Activated T-cell treated with anti-CD3 and anti-CD28 coated beads, Interleukin-2, amount 50 U/mL, for 24 hours (primary cell): ENCODE measurements at places on chromosomes 5 and 9.
A peak's percentile ranks its signal among the peaks of the same experiment; 100 is the strongest.

GRCh38 chr9:94303321-94303720 is 25.1 kb downstream of the NUTM2F start:
- no peak for DNase-seq

DNA sequence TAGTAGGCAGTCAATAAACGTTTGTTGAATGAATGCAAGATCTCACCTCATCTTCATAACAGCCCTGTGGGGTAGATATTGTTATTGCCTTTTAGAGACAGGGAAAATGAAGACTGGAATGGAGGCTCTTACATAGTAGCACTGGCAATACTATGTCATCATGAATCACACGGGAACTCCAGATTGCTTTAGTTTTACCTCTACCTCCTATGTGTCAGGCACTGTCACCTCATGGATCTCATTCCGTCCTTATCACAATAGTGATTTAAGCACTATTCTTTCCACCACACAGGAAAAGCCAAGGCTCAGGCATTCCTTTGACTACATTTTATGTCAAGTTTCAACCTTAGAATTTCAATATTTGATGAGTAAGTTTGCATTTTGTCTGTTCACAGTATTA is 2.9 kb upstream of the EPB41L4B start:
- DNase-seq = no peak

- DNase-seq = no peak
These were observed 108.4 kb upstream of the SARDH start for GRCh38 chr9:133846483-133847090.

DNA sequence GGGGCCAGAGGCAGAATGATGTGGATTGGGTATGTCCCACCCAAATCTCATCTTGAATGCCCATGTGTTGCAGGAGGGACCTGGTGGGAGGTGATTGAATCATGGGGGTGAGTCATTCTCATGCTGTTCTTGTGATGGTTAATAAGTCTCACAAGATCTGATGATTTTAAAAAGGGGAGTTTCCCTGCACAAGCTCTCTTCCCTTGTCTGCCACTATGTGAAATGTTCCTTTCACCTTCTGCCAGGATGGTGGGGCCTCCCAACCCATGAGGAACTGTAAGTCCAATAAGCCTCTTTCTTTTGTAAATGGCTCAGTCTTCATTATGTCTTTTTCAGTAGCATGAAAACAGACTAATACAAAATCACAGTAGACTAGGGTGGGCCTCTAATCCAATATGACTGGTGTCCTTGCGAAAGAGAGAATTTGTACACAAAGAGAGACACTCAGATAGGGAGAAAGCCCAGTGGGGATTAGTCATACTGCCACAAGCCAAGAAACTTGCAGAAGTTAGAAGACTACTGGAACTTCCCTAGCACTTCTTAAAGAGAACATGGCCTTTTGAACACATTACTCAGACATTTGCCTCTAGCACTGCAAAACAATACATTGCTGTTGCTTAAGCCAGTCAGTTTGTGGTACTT is 68.4 kb downstream of the ANXA1 start:
- DNase-seq = peak; percentile 31

- no peak for DNase-seq
These were observed 24.1 kb downstream of the EHMT1 start for GRCh38 chr9:137642892-137643291.

DNA sequence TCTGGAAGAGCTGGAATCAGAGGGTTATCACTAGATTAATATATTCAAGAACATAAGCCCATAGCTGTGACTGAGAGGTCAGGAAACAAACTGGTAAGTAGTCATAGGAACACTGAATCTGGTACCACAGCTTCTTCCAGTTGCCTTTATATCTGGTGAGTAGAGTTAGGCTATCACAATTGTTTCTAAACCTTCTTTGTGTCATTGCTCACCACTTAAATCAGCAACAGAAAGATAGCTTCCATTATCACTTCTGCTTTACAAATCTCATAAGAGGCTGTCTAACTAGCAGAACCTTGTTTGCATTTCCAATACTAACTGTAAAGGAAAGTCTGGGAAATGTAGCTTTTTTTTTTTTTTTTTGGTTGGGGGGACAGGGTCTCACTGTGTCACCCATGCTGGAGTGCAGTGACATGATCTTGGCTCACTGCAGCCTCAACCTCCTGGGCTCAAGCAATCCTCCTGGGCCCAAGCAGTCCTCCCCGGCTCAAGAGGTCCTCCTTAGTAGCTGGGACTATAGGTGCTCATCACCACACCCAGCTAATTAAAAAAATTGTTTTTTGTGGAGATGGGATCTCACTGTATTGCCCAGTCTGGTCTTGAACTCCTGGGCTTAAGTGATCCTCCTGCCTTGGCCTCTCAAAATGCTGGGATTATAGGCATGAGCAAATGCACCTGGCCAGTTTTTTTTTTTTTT is 22.0 kb downstream of the CDC42SE2 start:
- no peak for DNase-seq

GRCh38 chr9:116979456-116979855 is 292.4 kb downstream of the TRIM32 start:
- DNase-seq = no peak

DNA sequence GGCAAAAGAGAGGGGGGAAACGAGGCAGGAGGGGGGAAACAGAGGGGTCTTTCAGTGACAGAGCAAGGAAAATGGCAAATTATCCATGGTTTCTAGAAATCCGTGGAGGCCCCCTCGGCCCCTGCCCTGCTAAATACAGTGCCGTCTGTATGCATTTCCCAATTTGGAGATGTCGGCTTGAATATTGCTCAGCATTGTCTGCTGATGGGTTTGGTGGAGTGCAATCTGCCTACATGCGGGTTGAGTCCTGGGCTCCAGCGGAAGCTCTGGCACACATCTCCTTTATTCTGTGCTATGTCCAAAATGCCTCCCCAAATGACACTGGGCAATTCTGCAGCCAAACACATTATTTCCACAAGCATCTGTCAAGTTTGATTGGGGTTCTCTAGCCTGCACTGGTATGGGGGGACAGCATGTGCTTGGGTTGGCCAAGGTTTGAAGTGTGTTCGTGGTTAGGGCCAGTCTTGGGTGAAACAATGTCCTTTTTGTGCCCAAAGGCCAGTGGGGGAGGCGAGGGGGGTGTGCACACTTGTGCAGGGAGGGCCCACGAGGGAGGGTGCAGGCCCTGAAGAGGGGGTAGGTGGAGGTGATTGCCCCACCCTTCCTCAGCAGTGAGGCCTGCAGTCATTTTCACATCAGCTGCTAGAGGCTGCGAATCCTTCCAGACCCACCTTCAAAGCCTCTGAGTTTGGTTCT is 6.2 kb upstream of the NEUROG1 start:
- no peak for DNase-seq

DNA sequence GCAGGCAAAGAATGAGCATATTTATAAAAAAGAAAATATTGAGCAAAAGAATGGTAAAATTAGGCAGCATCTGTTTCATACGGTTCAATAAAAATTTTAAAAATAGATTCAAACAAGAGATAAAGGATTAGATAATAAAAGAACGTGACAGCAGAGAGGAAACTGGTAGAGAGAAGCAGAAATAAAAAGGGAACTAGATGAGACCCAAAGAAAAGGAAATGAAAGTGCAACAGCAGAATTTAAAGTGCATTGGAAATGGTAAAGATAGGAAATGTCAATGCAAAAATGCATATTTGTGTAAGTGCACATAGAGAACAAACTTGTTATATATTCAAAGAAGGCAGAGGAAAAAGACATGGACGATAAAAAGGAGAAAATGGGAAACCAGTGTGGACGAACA is 70.2 kb downstream of the SUSD1 start:
- DNase-seq = no peak

GRCh38 chr5:56251918-56252553 is 18.9 kb upstream of the ANKRD55 start:
- DNase-seq = no peak

DNA sequence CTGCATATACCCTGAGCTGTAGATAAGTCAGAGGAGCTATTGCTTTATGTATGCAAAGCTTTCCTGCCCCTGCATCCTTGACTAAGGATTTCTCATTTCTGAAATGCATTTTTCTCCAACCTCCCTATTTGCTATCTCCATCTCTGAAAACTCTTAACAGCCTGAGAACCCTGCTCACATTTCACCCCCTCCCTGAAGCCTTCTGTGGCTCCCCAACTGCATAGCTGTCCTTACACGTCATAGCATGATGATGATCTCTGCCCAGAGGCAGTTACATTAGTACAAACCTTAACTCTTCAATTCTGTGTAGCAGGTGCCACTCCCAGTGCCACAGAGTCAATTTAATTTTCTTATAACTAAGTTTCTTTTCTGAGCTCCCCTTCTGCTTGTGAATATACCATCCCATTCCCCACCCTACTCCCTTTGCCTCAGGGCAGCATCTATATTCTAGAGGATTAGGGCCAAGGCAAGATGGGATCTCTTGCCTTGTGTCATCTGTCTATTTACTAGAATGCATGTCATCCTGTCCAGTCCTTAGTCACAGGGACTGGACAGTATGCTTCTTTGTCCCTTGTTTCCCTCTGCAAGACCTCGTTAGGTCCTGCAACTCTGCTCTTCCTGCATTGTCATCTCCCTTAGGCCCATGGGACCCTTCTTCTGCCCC is 149.7 kb upstream of the SPRY4 start:
- no peak for DNase-seq

GRCh38 chr5:97854871-97855762 is 672.1 kb upstream of the RIOK2 start:
- DNase-seq = no peak

DNA sequence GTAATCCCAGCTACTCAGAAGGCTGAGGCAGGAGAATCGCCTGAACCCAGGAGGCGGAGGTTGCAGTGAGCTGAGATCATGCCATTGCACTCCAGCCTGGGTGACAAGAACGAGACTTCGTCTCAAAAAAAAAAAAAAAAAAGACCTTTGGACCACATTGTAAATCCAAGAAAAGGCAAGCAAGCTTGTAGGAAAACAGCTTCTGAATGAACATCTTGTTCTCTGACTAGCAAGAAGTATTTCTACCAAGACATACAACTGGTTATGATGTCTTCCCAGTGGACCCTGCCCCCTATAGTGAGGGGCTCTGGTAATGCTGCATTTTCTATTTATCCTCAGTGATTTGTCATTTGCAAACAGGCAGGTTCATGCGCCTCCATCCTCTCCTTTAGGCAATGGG is 4.5 kb upstream of the EIF4EBP3 start:
- DNase-seq = no peak
